RCC 7860 (cell line): ENCODE measurements at places on chromosomes 2 and 18.

- peak; percentile 73 for DNase-seq
Measured at GRCh38 chr18:13375302-13376255, 157.0 kb downstream of the LDLRAD4 start.

DNA sequence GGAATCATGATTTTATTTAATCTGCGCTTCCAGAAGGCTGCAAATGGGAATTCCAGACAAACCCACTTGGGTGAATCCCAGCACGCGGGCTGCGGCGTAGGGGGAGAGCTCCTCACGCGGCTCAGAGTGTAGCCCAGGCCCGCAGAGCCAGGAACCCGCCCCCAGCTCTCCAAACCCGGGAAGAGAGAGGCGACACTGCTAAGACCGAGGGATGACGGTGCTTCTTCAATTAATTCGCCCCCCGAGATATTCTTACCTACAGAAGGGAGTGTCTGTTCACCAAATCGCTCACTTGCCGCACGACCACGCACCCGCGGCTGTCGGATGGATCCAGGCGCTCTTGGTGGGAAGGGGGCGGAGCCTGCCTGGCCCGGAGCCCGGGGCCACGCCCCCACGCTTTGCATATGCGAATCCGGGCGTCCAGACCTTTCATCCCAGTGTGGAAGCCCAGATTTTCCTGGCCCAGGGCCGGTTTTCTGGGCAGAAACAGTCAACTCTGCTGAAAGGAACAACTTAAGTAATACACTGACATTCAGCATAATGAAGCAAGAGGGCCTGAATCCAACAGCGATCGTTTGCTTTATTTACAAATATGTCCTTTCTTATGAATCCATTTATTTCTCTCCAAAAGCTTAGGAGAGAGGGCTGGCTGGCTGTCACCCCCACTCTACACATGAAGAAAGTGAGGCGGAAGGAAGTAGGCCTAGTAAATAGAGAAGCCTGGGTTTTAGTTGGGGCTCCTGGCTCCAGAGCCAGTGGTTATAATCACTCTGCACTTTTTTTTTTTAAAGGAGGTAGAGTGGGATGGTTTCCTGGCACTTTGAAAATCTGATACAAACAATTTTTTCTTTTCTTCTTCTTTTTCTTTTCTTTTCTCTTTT is at the start of gene SLC19A3:
Gene SLC19A3 (minus strand): TSS at position 342 of the 881 bp plus-strand sequence. CDS start 15,710 bp downstream, outside the sequence.
- DNase-seq: no peak

DNA sequence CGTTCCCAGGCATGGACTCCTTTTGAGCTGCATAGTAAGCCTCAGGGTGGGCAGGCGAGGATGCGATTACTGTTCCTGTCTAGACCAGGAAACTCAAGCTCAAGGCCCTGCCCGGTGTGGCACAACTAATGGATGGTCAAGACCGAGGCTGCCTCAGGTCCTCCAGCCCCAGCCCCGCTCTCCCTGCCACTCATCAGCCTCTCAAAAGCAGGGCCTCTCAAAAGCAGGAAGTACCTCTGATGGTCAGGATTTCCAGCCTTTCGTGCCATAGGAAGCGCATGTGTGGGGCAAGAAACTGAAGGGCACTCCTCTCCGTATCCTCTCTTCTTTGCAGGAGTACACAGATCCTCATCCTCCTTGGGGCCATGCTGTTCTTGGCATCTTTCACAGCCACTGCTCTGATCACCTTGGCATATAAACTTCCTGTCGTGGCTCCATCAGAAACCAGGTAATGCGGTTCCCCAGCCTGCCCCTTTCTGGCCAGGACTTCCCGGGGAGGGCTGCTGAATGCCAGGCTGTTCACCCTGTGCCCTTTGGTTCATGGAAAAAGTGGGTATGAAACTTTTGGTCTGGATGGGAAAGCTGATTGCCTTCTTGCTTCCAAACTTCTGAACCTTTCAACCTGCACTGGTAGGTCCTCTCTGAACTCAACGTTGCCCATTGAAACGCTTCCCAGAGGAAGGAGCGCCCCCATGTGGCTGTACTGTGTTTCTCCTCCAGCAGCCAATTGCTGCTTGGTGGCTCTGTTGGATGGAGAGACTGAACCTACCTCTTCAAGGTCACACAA is 82.8 kb upstream of the SEC11C start:
- DNase-seq: peak; percentile 40

DNA sequence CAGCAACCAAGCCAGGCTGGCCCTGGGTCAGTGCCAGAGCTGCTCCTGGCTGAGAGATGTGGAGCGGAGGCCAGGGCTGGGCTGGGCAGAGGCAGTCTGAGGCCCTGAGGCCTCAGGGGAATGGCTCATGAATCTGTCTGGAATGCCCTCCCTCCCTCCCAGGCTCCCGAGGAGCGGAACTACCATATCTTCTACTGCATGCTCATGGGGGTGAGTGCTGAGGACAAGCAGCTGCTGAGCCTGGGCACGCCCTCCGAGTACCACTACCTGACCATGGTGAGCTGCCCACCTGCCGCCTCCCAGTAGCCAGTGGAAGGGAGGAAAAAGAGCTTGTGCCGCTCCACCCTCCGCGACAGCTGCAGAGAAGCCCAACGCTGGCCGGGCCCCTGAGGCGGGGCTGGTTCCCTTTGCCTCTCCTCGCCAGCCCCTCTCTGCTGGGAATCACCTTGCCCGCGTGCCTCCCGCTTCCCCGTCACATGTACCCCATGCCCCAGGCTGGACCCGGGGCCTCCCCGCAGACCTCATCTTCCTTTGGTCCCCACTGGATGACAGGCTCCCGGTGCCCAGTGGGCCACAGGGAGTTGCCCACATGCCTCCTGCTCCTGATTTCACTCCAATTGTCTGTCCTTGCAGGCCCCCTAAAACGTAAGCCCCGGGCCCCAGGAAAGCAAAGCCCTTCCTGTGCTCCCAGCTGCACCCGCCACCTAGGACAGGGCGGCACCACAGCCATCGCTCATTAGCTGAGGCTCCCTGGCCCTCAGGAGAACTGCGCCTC is 41.1 kb downstream of the MYO7B start:
- no peak for DNase-seq

GRCh38 chr2:37232131-37232933 is 874 bp downstream of the NDUFAF7 start:
- DNase-seq: no peak

DNA sequence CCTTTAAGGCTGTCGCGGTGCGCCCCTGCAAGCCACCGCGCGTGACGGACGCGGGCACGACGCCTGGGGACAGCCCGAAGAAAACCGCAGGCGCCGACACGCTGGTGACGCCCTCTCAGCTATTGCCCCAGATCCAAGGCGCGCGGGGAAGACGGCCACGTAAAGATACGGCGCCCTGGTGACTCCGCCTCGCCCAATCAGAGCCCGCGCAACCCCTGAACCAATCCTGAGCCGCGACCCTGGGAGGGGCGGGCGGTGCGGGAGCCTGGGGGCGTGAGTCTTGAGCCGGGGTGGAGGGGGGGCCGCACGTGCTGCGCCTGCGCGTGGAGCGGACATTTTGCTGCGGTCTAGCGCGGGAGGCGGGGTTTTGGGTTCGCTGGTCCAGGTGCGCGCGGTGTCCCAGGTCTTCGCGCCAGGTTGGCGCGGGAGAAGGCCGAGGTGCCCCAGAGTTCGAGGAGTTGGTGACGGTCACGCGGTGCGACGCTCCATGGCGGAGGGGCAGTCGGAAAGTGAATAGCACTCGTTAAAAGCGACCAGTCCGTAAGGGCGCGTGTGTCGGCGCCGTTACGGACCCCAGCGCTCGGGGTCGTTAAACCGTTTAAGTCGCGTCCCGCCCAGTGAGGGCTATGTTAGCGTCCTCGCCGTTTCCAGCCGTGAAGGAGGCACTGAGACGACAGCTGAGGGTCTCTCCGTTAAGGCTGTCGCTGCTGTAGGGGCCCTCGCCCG is 15.9 kb downstream of the NMUR1 start:
- peak; percentile 92 for DNase-seq

- no peak for DNase-seq
Measured at GRCh38 chr18:57141208-57142129, 5.4 kb upstream of the BOD1L2 start.

DNA sequence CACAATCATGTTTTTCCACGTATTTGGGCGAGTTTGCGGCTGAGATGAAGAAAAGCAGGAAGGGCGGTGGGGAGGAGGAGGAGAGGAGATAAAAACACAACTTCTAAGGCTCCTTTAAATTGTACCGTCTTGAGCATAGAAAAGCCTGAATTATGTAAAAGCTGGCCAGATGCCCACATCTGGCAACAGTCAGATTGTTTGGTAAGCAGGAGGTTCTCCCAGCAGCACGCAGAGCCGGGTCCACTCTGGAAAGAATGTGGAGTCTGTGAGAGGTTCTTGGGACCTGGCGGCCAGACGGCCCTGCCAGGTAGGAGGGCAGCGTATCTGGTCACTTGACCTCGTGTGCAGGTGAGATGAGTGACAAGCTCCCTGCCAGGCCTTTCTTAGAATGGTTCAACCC is 215.3 kb upstream of the APCDD1 start:
- no peak for DNase-seq
